ENCODE measurements at places on chromosomes 7 and 10.

DNA sequence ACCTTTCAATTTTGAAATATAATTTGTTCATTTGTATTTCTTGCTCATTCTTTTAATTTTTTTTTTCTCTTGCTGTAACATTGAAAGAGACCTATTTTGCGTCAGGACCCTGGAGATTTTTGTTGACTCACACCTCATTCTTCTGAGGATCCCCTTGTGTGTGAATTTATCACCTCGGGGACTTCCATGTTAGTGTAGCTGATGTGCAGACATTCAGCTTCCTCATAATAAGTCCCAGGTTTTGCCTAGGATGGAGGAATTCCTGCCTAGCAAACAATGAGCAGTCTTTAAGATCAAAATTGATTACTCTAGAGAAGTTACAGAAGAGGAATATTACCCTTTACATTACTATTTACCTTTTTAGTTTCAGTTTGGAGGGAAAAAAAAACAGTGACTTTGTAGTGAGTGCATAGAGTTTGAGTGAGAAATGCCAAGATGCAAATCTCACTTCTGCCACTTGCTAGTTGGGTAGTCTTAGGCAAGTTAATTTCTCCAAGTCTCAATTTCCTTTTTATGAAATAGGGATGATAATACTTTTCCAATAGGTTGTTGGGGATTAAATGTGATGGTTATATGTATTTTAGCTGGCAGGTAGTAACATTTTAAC is 14.3 kb downstream of the TES start:
- DNase-seq, result no peak

GRCh38 chr10:117993166-117993565 is 53.6 kb downstream of the RAB11FIP2 start:
- no peak for DNase-seq

DNA sequence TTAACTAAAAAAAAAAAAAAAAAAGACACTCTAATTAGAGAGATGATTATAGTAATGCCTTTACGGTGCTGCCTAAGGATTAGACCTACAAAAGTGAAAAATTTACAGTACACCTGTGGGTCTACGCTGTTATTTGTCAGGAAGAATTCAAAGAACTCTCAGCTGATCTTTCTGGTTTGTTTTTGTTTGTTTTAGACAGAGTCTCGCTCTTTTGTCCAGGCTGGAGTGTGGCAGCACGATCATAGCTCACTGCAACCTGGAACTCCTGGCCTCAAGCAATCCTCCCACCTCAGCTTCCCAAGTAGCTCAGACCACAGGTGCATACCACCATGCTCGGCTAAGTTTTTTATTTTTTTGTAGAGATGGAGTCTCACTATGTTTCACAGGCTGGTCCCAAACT is 28.3 kb upstream of the FOXK1 start:
- no peak for DNase-seq

DNA sequence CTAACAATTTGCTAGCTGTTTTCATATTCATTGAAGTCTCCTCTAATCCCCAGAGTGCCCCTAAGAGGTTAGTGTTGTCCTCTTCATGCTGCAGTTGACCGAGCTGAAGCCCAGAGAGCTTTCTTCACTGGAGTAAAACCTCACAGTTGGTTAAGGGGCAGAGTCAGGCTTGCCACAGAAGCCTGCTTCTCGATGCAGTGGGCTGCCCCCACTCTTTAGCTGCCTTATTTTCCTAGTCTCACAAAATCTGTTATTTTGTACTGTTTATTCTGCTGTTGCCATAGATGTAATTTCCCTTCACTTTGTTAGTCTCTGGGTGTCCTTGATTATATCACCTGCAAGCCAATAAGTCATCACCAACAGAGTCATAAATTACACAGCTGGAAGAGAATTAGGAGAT is 56.3 kb upstream of the ZPBP start:
- no peak for DNase-seq

DNA sequence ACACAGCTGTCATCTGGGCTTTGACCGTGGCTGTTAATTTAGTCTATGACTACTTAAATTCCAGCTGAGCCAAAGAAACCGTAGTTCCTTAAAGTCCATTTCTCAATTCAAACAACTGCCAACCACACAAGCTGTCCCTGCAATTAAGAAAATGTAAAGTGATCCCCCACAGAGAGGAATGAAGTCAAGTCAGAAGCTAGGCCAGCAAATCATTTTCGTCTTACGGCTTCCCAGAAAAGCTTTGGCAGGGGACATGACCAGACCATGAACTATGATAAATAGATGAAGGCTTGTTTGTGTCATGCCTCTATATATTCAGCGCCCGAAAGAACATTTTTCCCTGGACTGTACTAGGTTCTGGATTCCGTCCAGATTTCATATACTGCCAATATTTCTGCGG is 54.6 kb downstream of the HACD1 start:
- no peak for DNase-seq

- DNase-seq, result no peak
These were observed 181.5 kb upstream of the TRIM24 start for GRCh38 chr7:138278601-138279000.

DNA sequence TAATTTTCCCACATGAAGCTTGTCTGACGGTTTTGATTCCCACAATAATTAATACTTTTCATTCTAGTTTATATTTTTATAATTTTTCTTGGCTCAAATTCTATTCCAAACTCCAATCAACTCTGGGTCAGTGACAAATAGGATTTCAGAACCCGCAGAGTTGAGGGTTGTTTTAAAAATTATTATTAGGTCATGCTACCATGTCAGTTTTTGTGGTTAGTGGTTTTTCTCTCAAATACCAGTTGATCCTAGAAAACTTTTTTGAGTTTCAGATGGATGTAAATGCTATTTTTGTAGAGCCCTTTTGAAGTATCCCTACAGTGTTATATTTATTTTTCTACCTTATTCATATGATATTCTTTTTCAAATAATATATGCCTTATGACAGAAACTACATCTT is 237.4 kb downstream of the SEMA3D start:
- DNase-seq, result no peak

DNA sequence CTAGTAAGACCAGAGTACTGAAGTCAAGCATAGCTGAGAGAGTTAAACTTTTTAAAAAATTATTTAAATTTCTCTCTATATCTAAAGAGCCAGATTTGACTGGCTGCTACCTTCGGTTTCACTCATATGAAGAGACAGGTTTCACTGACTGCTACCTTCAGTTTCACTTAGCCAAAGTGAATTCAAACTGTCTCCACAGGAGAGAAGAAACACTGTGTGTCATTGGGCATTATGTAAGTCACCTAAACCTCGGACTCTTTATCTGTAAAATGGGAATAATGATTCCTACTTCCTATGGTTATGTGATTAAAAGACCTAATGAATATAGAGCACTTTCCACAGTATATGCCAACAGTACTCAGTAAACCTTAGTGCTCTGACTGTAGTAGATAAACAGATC is 41.6 kb upstream of the MET start:
- no peak for DNase-seq

DNA sequence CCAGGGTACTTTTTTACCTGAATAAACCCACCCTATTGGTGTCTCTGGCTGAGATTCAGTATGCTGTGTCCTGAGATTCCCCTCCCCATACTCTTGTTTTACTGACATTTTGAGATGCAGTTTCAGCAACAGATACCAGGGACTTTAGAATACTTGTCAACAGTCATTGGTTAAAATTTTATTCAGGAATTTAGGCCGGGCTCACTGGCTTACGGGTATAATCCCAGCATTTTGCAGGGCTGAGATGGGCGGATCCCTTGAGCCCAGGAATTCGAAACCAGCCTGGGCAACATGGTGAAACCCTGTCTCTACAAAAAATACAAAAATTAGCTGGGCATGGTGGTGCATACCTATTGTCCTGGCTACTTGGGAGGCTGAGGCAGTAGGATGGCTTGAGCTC is 90.0 kb upstream of the GATAD1 start:
- no peak for DNase-seq

DNA sequence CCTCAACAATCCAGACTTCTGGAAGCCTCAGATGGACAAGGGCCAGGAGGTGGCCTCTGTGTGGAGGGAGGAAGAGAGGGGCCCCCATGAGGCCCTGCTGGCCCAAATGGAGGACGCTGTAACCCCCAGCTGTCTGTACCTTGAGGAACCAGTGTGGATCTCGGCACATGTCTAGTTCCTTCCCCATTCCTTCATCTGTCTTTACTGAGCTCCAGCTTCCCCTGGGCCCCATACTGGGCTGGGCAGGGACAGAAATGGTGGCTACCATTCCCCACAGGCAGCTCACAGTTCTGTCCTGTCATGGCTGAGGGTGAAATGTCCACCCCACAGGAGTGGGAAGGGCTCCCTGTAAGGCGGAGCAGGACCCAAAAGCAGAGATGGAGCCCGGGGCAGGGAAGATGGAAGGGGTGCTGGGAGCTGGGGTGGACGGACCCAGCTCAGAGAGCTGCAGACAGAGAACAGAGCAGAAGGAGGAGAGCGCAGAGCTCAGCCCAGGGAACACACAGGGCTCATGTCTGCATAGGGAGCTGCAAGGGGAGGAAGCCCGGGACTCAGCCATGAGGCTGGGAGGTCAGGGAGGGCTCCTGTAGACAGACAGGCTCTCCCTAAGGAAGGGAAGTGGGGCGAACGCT is 22.8 kb downstream of the ANTXRL start:
- no peak for DNase-seq

GRCh38 chr7:130943336-130943901 is 209.4 kb upstream of the KLF14 start:
- DNase-seq, result no peak

DNA sequence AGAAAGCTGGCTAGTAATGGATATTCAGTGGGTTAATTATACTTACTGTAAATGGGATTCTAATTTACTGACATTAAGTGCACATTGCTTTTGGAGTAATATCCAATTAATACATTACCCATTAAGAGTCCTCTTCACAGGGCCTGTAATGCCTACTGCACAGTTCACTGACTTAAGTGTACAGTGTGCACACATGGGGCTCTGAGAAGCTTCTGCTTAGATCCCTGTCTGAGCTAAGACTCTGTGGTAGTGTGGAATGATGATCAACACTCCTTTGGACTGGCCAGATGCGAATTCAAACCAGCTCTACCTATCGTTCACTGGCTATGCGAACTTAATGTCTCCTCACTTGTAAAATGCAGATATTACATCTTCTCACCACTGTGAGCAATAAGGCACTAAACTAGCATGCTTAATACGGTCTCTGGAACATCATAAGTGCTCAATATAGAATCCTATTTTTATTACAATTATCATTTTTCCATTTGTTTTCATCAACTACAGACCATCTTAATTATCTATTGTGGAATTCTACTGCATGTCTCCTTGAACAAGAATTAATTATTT is 53.8 kb upstream of the SEC61G start:
- DNase-seq, result no peak

DNA sequence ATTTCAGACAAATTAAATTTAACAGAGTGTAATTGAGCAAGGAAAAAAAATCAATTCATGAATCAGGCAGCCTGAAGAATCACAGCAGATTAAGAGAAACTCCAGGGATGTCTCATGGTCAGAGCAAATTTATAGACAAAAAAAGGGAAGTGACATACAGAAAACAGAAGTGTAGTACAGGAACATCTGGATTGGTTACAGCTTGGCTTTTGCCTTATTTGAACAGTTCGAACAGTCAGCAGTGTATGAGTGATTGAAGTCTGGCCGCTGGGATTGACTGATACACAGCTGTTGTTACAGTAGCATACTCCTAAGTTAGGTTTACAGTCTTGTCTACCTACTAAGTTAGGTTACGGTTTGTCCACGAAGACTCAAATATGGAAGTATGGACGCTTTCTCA is 255.3 kb downstream of the HPSE2 start:
- DNase-seq, result no peak

GRCh38 chr10:127215866-127216265 is 19.5 kb upstream of the INSYN2A start:
- no peak for DNase-seq

DNA sequence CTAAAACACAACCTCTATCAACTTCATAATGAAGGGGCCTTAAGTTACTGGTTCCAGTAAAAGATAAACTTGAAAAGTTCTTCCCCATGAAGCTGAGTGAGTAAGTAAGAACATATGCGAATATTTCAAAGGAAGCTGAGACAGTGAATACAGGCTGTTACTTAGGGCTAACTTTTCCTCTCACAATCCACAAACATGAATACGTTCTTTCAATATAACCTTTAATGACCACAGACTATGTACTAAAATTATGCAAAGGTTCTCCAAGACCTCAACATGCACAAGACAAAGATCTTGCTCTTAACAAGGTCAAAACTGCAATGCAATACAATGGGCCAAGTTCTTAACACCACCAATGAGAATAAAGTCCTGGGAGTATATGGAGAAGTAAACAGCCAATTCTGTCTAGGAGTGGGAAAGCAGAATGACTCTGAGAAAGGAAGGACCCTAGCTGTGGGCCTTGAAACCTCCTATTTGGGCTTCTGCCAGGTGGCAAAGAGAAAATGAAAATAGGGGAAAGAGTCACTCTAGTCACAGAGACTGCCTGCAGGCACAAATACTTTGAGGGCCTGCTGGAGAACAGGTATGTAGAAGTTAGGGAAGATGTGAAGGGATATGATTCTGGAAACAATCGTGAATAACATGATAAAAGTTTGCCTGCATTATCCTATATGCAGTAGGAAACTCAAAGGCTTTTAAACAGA is 43.7 kb downstream of the OSBPL3 start:
- DNase-seq, result no peak

- no peak for DNase-seq
These were observed 101.6 kb upstream of the GJD4 start for GRCh38 chr10:35503578-35503977.

DNA sequence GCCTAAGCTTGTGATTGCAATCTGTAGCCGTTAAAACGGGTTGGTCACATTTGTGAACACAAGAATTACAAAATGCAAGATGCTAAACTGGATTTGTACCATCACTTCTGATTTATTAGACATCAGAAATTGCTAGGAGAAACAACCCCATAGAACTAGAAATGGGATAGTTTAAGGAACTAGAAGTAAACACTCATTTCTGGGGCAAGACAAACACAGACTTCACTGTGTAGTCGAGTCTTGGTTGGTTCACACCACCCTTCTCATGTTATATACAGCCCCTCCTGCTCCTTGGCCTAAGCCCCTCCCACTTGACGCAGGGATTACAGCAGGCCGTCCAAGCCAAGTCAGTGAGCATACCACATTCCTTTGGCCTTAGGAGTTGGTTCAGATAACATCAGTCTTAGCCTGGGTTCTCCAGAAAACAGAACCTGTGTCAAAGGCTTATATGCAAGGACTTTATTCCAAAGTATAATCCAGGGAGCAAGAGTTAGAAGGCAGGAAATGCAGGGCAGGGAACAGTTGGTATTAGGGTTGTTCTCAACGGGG is 2.0 kb upstream of the NRAP start:
- DNase-seq, result no peak

GRCh38 chr7:2072042-2072441 is 160.7 kb downstream of the MAD1L1 start:
- no peak for DNase-seq

DNA sequence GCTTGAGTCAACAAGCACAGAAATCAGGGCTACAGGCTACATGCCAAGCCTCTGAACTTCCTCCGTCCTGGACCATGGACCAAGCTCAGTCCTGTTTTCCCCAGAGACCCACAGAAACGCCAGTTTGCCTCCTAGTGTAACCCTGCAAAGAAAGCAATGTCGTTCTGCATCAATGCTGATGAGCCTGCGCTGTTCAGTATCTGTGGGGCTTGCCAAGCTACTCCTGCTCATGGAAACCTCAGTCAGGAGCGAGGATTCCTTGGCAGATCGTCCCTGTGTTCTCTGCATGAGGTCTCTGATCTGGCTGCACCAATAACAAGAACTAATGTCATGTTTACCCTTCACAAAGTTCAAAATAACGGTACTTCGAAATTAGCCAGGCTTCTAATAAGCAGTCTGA is 495.5 kb upstream of the C7orf33 start:
- DNase-seq, result no peak

GRCh38 chr7:92527300-92528187 is 776 bp downstream of the PEX1 start:
- DNase-seq, result peak; percentile 40

- DNase-seq, result no peak
These were observed 135.6 kb upstream of the HPS1 start for GRCh38 chr10:98582363-98582762.

Measured in stimulated activated naive CD4-positive, alpha-beta T cell treated with Interleukin-2 at 50 U/mL for 16 hours (primary cell).